Lung (tissue), 17 donors: ENCODE measurements at places on chromosomes 2 and 18.

GRCh38 chr2:163580757-163581156 lies 155.1 kb downstream of the FIGN start:
- DNase-seq: no peak

- DNase-seq: no peak
These were observed 54.9 kb downstream of the CCNT2 start for GRCh38 chr2:134973241-134974138.

DNA sequence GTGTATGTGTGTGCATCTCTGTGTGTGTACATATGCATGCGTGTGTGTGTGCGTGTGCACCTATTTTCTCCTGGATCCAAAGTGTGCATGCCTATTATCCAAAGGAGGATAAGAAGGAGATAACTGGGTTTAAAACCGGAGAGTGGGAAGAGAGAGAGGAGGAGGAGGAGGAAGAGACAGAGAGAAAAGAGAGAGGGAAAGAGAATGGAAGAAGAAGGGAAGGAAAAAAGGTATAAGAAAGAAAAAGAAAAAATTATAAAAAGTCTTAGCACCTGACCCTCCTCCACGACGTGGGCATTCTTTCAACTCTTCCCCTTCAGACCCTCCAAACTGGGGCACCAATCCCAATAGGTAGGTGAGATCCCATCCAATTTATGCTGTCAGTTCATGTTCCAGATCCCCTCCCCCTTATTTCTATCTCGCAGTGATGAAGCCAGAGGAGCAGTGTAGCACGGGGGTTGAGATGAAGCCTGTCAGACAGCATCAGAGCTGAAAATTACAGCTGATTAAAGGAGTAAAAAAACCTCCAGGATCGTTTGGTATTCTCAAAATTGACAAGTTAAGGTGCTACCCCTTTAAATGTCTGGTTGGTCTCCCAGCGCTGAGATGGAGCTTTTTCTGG lies 386.7 kb upstream of the ATP5MC3 start:
- no peak for DNase-seq

- DNase-seq: peak; percentile 44
These were observed 112.2 kb downstream of the GALNT3 start for GRCh38 chr2:165681841-165682240.

- DNase-seq: no peak
These were observed 118.4 kb downstream of the FAM124B start for GRCh38 chr2:224283466-224283965.

GRCh38 chr2:173371023-173371422 lies 16.4 kb downstream of the CDCA7 start:
- DNase-seq: no peak

DNA sequence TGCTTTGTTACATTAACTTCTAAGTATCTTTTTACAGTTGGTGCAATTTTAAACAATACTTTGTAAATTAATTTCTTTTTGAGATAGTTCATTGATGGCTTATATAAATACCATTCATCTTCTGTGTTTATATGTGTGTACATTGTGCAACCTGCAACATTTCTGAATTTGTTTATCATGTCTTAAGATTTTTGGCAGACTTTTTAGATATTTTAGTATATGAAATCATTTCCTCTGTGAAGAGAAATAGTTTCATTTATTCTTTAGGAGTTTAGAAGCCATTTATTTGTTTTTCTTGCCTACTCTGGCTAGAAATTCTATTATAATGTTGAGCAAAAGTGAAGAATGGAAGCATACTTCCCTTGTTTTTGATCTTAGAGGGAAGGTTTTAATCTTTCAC lies 337.8 kb upstream of the DSEL start:
- no peak for DNase-seq

GRCh38 chr18:48455555-48456478 lies 46.6 kb upstream of the ZBTB7C start:
- peak; percentile 54 for DNase-seq

- no peak for DNase-seq
These were observed 23.9 kb downstream of the MYO3B start for GRCh38 chr2:170201734-170202393.
